HCT116 (cell line): ENCODE measurements at places on chromosomes 12 and 14.
A peak's percentile ranks its signal among the peaks of the same experiment; 100 is the strongest.

- DNase-seq = no peak
Measured at GRCh38 chr12:77001276-77001675, 64.1 kb downstream of the E2F7 start.

- no peak for DNase-seq
Measured at GRCh38 chr14:72792051-72792788, 101.7 kb downstream of the DPF3 start.

GRCh38 chr12:118436002-118436730 is 59.8 kb downstream of the SUDS3 start:
- DNase-seq = peak; percentile 12

DNA sequence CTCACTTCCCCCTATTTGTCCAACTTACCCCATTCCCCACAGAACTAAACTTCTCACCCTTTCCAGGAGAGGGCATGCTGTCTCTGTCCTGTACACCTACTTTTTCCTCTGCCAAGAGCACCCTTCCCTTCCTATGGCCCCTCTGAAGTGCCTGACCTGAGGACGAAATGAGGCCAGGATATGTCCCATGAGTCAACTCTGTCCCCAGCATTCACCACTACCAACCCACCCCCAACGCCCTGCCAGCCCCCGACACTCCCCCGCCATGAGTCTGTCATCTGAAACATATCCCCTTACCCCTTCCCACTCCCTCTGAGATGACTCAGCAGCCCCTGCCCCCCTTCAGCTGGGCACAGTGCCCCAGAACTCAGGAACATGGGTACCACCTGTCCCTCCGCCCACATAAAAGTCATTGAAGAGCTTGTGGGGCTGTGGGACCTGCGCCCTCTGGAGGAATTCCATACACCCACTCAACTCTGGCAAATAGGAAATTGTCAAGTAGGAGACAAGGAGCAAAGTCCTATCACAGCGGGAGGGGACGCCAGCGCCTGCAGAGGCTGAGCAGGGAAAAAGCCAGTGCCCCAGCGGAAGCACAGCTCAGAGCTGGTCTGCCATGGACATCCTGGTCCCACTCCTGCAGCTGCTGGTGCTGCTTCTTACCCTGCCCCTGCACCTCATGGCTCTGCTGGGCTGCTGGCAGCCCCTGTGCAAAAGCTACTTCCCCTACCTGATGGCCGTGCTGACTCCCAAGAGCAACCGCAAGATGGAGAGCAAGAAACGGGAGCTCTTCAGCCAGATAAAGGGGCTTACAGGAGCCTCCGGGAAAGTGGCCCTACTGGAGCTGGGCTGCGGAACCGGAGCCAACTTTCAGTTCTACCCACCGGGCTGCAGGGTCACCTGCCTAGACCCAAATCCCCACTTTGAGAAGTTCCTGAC is 26.3 kb downstream of the ITGA7 start:
- DNase-seq = peak; percentile 87

- DNase-seq = no peak
Measured at GRCh38 chr14:99862136-99862535, 68.9 kb downstream of the EML1 start.

DNA sequence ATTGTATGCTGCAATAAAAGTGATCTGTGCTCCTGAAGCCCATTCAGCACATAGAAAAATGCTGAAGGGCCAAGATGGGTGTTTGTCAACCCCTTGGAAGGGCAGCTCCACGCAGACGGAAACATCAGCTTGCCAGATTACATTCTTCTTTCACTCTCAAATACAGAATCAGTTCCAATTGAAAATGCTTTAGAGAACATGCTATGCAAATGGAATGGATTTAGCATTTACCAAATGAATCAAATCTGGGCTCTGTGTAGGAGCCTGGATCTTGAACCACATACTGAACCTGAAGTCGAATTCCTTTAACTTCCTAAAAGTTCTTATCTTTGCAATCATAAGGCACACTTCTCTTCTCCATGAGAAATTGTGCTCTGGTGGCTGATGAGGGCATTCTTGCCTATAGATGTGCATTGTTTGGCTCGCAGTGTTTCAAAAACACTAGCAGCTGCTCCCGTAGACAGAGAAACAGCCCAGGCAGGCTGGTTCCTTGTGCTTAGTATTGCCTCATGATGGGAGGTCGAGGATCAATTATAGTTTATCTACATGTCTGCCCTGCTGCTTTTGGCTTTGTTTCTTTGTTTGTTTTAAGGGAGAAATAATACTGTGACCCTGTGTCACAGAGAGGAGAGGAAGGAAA is 489.8 kb upstream of the FLRT2 start:
- DNase-seq = no peak

DNA sequence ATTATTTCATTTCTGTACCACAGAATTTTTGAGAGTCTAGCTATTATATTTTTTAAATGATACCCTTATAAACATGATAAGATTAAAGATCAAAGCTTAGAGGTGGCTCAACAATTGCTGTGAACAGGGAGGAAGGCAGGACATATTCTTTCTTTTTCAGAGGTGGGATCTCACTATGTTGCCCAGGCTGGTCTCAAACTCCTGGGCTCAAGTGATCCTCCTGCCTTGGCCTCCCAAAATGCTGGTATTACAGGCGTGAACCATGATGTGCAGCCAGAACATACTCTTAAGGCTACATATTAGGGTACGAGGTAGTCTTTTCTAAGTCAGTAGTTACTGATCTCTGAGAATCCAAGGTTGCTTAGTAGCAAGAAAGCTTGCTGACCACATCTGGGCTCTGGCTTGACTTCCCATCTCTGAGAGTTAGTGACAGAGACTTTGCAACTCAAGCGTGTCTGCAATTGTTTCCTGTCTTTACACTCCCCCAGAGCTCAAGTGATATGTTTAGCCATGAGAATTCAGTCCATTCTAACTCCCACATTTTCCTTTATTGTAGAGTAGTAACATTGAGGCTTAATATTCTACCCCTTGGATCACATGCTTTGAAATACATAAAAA is 8.6 kb downstream of the RAB5B start:
- DNase-seq = no peak

GRCh38 chr12:24447678-24448077 is 498.2 kb upstream of the SOX5 start:
- no peak for DNase-seq

GRCh38 chr12:65699251-65699650 is 125.0 kb upstream of the HMGA2 start:
- no peak for DNase-seq

DNA sequence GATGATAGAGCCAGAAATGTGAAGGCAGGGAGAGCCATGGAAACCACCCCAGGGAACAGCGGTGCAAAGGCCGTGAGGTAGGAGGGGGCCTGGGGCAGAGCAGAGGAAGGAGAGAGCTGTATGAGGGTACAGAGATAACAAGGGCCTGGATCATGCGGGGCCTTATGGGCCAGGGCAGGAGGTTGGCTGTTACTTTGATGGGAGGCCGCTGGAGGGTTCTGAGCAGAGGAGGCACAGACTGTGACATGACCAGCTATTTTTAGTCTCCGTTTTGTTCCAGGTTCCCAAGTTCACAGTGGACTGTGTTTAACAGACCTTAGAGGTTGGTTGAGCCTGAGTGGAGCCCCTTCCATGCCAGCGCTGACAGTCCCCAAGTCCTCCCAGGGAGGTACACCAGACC is 118.6 kb downstream of the GCH1 start:
- no peak for DNase-seq

- DNase-seq = no peak
Measured at GRCh38 chr12:109275173-109275572, 33.9 kb downstream of the FOXN4 start.

DNA sequence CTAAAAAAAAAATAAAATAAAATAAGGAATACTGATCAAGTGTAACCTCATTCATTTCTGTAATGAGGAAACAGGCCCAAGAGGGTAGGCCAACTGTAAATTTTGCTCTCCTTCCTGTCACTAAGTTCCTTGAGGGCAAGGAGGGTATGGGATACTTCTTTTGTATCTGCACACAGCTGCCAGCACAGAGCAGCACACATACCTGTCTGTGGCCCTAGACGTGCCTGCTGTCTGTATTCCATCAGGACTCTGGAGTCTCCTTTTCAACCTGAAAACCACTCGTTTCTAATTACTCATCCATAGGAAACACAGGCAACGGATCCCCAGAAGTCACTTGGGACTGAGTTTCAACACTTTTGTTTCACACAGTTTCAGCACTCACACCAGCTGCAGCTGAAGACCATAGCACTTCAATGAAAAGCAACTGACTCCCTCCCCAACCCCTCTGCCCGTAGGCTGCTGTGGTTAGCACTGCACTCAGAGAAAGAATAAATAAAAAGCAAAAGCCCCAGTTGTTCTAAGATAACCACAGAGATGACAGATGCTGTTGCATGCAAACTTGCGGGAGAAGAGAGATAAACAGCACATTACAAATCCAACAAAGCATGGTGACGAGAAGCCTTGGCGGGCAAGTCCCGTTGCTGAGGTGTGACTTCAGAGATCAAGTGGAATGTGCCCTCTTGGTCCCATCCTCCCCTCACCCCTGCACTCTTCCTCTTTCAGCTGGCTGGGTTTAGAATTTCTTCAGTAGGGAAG is 24.9 kb downstream of the CRACR2A start:
- DNase-seq = no peak

GRCh38 chr12:82923935-82924334 is 237.2 kb downstream of the TMTC2 start:
- no peak for DNase-seq

DNA sequence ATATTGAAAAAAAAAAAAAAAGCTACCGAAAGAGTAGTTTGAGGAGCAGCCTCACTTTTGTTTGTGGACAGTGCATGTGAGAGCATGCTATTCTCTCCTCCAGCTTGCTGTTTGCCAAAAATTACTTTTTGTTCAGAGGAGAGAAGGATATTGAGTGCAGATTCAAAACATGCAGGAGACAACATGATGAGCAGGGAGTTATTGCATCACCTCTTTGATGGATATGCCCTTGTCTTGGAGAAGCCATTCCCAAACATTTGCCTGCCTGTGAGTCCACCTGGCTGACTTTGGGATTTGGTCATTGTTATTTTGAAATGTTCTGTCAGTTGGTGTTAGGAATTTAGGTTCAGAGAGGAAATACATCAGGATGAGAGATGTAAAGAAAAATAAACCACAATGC is 2.4 kb downstream of the C12orf75 start:
- DNase-seq = no peak

DNA sequence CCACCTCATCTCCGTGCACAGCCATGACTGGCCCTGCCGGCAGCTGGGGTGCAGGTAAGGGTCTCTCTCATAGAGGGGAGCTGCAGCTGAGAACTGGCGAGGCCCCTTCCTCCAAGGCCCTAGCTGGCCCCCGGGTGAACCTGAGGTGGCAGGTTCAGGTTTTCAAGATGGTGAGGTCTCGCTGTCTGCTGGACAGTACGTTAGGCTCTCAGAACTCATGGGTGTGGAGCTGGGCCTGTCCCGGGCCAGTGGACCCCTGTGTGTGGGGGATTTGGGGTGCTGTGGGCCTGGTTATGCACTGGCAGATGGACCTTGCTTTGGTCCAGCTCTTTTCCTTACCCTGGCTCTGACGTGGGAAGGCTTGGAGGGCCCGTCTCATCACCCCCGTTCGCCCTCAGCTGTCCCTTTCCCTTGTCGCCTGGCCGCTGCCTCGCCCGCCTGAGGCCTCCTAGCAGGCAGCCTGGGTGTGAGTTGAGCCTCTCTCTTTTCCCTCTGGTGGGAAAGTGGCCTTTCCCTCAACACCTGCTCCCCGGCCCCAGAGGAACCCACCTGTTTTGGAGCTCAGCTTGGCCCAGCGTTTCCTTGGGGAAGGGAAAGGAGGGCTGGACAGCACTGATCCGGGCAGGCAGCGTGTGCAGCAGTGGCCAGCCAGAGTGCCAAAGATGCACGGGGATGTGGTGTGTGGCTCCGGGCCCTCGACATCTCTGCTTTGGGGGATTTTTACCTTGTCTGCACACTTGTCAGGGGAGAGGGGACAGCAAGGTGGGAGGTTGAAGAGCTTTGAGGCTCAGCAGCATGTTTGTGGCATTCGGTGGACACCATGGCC is 28.3 kb downstream of the IL31 start:
- DNase-seq = no peak

GRCh38 chr12:48156652-48157017 is 680 bp downstream of the ASB8 start:
- no peak for DNase-seq

DNA sequence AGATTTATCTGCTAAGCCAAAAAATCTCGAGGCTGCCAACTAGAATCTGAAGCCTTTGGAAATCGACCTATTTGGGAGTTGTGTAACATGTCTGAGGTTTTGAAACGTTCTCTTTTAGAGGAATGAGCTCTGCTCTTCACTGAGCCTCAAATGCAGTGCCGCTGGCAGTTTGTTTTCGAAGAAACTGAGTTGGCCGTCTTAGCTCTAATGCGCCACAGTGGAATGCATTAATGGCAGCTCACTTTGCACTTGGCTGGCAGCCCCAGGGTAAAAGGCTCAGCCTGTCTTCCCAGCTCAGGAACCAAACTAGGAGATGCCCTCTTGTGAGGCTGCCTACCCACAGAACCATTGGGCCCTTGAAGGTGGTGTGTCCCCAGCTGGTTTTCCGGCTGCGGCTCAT is 53.8 kb downstream of the SFSWAP start:
- no peak for DNase-seq

DNA sequence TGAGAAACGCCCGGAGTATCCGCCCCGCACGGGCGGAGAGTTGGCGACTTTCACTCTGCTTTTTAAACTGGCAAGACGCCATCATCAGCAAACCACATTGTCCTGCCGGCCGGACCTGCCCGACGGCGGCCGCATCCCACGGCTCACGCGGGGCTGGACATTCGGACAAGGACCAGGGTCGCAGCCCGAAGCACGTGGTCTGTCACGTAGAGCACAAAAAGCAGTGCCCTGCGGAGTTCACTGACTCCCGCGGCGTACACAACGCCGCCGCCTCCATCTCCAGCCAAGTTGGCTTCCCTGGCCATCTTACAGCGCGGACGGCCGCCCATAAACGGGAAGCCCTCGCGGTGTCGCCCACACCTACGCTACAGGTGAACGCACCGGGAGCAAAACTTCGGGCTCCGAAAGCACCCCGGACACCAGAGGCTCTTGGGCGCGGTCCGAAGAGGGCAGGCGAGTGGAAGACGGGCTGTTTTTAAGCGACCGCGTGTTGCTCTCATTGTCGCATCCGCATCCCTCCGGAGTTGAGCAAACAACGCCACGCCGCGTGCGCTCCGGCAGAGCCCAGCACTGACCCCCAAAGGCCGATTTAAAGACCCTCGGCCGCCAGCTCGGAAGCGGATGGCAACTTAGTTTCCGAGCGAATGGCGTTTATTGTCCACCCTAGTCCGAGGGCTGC is 966 bp downstream of the SINHCAF start:
- DNase-seq = no peak

- DNase-seq = no peak
Measured at GRCh38 chr14:51653079-51653774, 1.5 kb downstream of the FRMD6 start.

DNA sequence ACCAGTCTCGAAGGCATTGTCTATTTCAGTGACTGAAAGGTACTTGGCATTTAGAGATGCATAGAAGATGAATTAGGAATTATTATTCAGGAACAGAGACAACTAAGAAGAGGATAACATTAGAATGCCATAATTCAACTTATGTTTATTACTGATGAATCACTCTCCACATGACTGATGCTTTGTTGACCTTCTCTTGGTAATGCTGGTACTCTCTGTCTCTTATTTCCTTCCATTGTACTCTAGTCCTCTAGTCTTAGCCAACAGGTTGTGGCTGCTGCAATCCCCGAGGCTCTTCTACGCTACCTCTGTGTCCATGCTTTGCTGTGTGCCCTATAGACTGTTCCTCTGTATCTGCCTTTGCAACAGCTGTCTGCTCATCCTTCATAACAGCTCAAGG is 652.9 kb downstream of the NRXN3 start:
- DNase-seq = no peak

- DNase-seq = no peak
Measured at GRCh38 chr12:77062846-77063461, 2.4 kb downstream of the E2F7 start.
